ENCODE measurements at places on chromosomes 3 and 15.

DNA sequence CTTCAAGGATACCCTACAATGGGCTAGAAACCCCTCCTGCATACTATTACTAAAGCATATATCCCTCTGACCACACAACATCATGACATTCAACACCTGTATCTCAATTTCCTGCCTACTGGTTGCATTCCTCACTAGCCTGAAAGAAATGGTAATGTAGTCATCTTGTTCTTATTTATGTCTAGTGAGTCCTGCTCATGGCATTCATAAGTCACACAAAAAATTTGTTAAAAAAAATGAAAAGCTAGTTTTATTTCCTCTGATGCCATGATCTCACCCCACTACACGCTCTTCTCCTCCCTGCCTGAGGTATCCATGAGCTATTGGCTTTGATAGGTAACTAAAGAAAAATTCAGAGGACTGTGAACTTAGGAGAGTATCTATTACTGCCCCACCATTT is 284.5 kb downstream of the ZNF385D start:
- no peak for DNase-seq

DNA sequence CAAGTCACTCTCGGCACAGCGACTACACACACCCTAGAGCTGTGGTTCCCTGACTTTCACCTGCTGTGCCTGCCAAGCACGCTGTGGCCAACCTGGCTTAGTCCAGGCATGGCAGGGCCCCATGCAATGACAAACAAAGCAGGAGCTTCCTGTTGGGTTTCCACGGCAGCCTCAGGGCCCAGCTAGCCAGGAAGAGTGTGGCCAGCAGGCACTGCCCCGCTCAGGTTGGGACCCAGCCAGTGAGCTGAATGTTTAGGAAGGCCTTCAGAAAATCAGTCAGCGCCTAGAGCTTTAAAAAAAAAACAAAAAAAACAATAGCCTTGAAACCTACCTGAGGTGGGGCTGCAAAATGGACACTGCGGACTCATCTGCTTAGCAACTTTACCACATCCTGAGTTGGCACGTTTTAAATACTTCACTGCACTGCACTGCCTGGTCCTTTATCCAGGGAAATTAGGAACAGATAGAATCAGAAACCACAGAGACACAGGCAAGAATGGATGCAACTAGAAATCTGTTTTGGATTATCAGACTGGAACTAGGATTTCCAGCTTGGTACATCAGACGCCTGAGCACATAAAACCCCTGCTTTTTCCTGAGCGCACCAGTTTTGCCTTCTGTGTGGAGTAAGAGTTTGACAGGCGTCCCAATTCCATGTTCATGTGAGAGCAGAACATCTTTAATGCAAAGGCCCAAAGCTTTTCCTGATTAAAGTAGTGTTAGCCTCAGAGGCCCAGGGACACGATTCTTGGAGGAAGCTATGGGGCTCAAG is 36.2 kb upstream of the LDHAL6B start:
- DNase-seq, result peak; percentile 58

GRCh38 chr3:85474241-85474640 is 515.5 kb downstream of the CADM2 start:
- no peak for DNase-seq

DNA sequence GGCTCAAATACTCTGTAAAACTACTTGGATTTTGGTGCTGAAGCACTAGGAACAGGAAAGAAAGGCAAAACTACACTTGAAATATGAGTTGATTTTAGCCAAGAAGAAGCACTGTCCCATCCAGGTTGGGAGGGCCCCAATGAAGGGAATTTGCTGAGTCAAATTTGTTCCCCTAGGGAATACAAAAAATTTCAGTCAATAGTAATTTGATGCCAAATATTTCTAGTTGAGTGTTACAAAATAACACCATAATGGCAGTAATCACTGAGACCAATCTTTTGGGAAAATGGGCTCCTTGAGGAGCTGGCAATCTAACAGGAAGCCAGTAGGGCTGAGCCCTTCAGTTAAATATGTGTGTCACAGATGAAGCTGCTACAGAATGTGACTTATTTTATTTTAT is 896.9 kb downstream of the DIPK2A start:
- no peak for DNase-seq

DNA sequence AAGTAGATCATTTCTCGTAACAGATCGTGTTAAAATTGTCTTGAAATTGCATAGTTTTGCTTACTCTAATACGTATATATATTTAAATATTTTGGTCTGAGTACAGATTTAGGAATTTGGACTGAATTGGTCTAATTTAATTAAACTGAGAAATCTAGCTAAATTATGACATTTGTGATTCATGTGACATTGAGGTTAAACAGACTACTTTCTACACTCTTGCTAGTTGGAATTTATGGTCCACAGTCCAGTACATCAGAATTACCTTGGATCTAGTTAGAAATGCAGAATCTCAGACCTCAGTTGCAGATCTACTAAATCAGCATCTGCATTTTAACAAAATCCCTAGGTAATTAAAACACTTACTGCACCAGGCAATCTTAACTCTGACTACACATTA is 609.7 kb upstream of the GOLIM4 start:
- no peak for DNase-seq

GRCh38 chr15:41494190-41494921 is 682 bp downstream of the ITPKA start:
- DNase-seq, result no peak

DNA sequence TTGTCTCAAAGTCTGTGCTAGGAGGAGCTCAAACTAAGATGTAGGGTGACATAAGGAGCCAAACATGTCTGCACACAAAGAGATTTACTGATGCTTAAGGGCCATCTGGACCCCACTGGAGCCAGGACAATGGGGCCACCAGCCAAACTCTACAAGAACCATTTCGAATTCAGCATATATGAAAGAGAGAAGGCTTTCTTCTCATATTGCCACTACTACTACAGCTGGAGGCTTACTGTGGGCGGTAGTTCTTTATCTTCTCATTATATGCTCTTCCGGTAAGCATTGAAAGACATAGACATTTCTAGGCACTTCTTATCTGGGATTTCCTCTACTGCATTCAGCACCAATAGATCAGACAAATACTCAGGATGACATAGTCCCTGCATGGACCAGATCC is 404.4 kb upstream of the PROK2 start:
- DNase-seq, result no peak

DNA sequence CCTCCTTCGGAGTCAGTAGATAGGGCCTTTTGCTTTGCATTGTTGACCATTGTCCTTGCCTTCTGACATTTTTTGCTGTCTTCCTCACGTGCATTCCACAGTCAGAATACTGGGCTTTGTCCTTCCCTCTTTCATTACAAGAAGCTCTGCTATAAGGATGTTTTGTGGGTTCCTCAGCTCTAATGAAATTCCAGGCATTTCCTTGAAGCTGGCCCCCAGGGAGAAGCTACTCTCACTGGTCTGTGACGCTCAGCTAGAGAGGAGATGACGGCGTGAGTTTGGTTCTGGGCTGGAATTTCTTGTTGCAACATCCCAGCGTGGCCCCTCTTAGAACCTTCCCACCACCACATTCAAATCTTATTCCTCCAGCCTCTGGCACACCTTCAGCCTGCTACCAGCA is 210.2 kb downstream of the TJP1 start:
- DNase-seq, result no peak

GRCh38 chr3:31892500-31892899 is 88.6 kb downstream of the OSBPL10 start:
- DNase-seq, result no peak

DNA sequence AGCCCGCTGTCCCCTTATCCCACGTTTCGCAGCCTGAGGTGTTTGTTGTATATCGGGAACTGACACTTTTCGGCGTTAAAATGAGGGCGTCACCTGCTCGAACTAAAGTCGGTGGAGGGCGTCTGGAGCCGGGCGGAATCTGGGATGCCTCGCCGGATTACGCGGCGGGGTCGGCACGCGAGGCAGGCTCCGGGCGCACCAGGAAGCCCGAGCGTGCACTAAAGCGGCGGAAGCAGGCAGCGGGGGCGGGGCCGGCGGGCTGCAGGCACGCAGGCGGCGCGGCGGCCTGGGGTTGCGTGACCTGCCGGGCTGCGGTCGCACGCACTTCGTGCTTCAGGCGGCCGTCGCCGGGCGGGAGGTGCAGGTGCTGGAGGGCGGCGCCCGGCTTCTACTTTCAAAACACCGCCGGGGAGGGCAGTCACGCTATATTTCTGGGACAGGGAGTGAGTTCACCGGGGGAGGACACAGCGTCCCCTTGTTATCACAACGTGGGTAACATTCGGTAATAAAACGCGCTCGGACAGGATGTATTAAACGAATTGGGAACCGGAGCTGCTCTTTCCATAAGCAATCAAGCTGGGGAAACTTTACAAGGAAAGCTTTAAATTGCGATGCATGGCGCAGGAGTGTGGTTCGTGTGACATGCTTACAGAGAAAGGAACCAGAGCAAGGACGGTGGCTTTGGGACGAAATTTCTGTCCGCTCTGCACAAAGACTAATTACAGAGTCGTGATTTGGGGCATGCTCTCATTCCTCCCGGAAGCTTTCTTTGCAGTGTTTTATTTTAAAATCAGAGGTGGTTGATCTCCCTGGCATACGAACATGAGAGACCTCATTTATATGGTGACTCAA is 9.1 kb upstream of the LEKR1 start:
- no peak for DNase-seq

DNA sequence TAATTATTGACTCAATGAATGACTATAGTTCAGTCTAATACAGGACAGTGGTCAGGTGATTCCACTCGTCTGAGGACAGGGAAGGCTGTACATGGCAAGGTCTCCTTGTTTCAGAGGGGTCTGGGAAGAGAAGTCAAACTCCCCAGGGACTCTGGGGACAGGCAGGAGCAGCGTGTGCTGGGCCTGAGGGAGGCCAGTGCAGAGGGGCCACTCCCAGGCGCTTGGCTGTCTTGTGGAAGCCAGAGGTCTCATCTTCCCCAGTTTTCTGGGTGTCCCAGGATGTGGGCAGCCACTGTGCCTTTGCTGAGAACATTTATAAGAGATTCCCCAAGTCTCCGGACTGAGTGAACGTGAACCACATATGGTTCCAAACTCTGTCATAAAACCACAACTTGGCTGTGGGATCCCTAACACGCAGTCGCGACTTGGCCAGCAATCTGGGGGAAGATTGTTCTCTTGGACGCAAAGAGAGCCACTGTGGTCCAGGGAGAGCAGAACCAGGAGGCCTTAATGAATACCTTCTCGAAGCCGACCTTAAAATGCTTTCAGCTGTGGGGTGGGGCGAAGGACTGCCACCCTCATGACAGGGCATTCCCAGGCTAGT is 30.4 kb downstream of the BHLHE40 start:
- no peak for DNase-seq

DNA sequence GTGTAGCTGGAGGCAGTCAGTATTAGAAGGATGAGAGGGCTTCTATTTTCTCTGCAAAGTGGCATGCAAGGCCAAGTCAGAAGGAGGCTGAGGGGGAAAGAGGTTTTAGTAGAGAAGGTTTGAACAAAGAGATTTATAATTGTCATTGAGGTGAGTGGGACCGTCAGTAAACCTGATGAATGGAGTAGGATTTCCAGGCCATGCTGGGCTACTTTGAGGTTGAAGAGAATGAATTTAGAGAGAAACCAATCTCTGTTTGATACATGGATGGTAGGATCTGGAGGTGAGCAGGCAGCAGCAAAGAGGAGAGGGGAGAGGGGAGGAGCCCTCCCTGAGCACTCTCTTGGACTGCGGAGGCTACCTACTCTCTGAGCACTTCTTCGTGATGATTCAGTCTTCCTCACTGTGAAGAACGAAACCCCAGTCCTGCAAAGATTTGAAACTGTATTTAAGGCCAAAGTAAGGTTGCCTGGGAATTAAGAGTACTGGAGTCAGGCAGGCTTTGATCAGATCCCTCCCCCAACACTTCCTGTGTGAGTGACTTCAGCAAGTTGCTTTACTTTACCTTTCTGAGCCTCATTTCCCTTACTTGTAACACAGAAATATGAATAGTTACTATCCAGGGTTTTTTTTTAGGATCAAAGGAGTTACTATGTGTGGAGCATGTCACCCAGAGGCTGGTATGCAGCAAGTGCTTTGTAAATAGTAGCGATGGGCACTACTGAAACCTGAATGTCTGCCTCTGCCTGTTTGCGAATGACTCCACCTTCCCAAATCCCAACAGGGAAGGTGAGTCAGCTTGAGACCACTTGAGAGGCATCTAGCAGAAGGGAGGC is 75.8 kb downstream of the RPL39L start:
- DNase-seq, result no peak

- DNase-seq, result no peak
Observed at GRCh38 chr15:60682615-60683014, 203.7 kb upstream of the ICE2 start.

GRCh38 chr3:160538895-160539294 is 26.5 kb downstream of the KPNA4 start:
- DNase-seq, result no peak

- DNase-seq, result no peak
Observed at GRCh38 chr3:176505878-176506621, 691.2 kb downstream of the TBL1XR1 start.

GRCh38 chr3:8532251-8532871 is 30.7 kb downstream of the LMCD1 start:
- no peak for DNase-seq

GRCh38 chr15:80594091-80594889 is 100.8 kb upstream of the ABHD17C start:
- no peak for DNase-seq

- DNase-seq, result no peak
Observed at GRCh38 chr3:101635954-101636798, 40.8 kb downstream of the ZBTB11 start.

DNA sequence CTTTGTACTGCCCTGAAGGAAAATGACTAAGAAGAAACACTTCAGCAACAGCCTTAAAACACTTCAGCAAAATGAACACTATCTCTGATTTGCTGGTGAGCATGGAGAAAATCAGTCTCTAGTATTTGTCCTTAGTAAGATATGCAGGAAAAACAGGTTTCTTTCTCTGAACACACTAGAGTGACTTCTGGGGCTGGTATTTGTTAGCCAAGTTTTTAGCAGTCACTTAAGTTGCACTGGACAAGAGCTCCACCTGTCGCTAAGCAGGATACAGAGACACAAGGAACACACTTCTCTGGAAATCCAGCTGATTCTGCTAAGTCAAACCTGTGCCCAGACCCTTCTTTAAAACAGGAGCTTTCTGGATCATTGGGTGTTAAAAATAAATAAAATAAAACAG is 65.3 kb downstream of the CHAC1 start:
- no peak for DNase-seq

- DNase-seq, result no peak
Observed at GRCh38 chr3:160676547-160677303, at the start of gene ARL14. ARL14 (plus strand) TSS chr3:160677160; CDS start chr3:160677347, 187 bp downstream.

GRCh38 chr15:83837945-83838571 is 184.1 kb downstream of the ADAMTSL3 start:
- DNase-seq, result no peak

DNA sequence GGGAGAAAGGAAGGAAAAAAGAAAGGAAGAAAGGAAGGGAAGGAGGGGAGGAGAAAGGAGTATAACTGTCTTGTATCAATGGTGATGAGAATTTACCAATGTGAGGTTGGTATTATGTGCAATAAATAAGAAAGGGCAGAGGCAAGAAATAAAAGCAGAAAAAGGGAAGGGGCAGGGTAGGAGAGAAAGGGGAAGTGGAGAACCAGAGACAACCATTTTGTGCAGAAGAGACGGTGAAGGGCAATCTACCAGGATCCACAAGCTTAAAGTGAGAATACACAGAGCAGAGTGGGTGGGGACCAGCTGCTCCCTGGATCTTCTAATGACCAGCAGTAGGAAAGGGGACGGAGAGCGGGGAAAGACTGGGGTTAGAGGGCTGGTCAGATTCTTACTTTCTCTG is 106.9 kb upstream of the SLCO2A1 start:
- no peak for DNase-seq

GRCh38 chr3:166473501-166473900 is 636.3 kb upstream of the BCHE start:
- no peak for DNase-seq
